ENCODE measurements at places on chromosomes 11 and 22.

GRCh38 chr11:6127881-6128280, 20.4 kb downstream of the OR56B4 start:
- no peak for DNase-seq

DNA sequence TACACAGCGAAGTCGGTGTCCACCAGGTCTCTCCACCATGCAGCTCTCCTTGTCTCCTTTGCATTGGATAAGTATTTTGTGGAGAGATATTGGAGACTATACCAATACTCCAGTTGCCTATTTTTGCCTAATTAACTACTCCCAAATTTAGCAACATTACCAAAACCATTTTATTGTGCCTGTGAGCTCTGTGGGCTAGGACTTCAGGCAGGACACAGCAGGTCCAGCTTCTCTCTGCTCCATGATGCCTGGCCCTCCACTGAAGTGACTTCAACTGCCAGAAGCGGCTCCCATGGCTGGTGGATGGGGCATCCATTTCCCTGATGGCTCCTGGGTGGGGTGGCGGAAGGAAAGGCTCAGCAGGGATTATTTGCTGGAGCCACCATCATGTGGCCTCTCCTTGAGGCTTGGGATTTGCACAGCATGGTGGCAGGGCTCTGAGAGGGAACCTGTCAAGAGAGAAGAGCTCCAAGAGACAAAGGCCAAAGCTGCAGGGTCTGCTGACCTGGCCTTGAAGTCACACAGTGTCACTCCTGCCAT, 36.9 kb upstream of the MAPK1 start:
- DNase-seq, result no peak

- DNase-seq, result no peak
Observed at GRCh38 chr11:57936050-57936418, 87.6 kb upstream of the OR9Q1 start.

DNA sequence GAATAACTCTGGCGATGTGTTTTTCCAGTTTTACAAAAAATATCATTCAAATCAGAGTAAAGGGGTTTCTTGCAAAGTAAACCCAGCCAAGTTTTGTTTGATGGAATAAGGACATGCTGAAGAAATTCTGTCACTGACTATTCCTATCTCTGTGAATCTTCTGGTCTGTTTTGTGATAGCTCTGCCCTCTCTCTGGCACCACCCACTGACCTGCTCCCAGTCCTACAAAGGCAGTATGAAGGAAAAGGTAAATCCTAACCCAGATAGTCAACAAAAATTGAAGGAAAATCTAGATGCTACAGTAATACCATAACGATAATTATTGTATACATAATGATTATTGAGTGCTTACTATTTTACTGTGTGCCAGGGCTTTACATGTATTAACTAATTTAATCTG, 76.3 kb upstream of the TP53AIP1 start:
- no peak for DNase-seq

GRCh38 chr11:130762638-130763037, 153.6 kb downstream of the SNX19 start:
- DNase-seq, result no peak

Data from smooth muscle cell of the brain vasculature (primary cell).